ENCODE measurements at places on chromosomes 2 and 18.

DNA sequence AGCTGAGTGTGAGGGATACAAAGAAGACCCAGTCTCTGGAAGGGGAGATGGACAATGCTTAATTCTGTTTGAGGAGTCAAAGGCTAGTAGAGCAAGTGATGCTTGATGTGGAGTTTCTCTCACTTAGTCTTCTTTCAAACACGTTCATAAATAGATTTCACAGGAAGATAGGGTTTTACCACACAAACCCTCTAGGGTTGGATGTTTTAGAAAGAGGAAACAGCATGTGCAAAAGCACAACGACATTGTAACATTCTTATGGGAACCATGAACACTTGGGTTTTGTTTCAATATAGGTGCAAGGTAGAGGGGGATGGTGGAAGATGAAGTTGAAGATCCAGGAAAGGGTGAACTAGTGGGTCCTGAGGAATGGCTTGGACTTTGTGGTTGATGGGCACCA, 10.8 kb upstream of the EFEMP1 start:
- no peak for DNase-seq

DNA sequence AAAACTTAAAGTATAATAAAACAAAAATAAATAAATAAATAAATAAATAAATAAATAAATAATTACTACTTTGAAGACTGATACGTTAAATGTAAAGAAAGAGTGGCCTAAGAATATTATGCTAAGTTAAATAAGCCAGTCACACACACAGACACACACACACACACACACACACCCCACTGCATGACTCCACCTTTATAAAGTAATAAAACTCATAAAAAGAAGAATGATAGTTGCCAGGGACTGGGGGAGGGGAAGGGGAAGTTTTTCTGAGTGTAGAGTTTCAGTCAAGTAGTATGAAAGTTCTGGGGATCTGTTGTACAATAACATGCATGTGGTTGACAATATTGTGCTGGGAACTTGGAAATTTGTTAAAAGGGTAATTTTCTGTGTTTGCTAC, 1237.5 kb upstream of the GYPC start:
- no peak for DNase-seq

DNA sequence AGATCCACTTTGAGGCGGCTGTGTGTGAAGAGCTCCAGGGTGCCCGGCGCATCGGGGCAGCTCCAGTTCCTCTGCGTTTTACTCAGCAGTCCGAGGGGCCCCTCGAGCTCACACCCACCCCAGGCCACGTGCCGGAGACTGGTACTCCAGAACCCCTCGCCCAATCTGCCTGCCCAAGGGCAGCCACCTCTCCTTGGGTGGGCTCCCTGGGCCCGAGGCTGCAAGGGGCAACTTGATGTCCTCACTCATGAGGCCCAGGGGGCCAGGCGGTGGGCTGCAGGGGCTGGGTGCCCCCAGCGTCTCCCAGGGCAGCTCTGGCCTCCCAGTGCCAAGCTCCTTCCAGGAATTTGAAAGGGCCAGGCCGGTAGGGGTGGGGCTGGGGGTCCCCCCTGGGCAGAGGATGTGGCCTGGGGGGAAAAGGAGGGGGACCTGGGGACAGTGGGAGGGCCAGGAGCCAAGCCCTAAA, 16.7 kb downstream of the RAMP1 start:
- no peak for DNase-seq

DNA sequence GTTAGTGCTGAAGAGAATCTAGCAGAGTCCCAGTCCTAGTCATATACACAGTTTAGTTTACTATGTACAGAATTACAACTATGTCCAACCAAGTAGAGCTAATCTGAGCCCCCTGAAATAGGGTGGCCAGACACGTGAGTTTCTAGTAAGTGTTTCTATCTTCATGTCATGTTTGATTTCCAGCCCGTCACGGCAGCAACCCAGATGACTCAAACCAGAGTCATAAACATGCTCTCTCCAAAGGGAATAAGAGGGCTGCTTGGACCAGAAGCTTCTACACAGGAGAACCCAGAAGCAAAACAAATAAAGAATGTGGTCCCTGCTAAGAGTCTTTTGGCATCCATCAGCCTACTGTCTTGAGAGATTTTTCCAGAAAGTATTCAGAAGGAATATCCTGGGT, 64.9 kb upstream of the WIPF1 start:
- DNase-seq, result no peak

DNA sequence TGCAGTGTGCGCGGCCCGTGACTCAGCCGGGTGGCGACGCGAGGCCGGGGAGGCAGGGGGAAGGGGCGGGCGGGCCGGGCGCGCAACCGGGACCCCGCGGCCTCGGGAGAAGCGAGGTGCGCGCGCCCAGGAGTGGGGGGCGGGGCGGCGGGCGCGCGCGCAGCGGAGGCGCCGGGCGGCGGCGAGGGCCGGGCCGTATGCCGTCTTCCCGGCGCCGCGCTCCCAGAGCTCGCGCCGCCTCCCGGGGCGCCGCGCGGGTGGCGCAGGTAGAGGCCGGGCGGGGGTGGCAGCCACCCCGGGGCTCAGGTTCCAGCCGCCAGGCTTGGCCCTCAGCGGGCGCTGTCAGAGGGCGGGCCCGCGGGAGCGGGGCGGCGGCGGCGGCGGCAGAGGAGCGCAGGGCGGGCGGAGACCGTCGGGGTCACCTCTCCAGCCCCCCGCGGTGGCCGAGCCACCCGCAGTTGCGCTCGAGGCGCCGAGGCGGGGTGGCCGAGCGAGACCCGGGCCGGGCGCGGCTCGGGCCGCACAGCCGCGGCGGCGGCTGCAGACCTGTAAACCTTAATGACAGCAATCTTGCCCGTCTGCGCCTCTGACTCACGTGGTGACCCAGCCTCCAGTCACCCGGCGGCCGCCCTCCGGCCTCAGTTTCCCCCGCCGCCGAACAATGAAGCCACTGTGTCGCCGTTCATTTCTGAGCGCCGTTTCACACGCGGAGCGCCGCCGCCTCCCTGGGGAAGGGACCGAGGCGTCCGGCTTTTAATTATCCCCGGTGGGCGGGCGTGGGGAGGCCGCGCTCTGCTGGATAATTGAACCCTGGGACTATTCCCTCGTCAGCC, 25.3 kb upstream of the SMAD7 start:
- DNase-seq, result peak; percentile 8

DNA sequence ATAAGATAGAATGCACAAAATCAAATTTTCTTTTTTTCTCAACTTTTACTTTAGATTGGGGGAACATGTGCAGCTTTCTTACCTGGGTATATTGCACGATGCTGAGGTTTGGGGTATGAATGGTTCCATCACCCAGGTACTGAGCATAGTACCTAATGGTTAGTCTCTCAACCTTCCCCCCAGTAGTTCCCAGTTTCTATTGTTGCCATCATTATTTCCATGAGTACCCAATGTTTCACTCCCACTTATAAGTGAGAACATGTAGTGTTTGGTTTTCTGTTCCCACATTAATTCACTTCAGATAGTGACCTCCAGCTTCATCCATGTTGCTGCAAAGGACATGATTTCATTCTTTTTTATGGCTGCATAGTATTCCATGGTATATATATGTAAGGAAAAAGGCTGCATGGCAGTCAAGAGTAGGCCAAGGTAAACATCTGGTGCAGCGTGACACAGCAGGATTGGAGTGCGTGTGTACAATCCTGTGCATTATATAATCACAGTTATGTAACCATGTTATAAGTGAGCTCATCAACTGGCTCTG, 10.5 kb upstream of the C2orf42 start:
- DNase-seq, result no peak

DNA sequence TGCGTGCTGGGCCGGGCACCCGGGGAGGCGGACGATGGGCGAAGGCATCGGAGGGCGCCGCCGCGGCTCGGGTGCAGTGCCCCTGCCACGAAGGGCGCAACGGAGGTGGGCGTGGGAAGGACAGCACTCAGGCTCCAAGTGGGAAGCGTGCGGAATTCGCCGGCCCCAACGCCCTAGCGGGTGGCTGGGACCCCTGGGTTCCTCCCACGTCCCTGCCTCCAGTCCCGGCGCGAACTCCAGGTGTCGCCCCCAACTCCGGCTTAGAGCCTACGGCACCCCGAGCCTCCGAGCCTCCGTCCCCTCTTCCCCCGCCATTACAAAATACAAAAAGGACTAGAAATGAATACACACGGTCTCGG, 1.3 kb downstream of the CYP27C1 start:
- DNase-seq, result no peak

GRCh38 chr2:145186303-145186702, 666.4 kb upstream of the ZEB2 start:
- no peak for DNase-seq

DNA sequence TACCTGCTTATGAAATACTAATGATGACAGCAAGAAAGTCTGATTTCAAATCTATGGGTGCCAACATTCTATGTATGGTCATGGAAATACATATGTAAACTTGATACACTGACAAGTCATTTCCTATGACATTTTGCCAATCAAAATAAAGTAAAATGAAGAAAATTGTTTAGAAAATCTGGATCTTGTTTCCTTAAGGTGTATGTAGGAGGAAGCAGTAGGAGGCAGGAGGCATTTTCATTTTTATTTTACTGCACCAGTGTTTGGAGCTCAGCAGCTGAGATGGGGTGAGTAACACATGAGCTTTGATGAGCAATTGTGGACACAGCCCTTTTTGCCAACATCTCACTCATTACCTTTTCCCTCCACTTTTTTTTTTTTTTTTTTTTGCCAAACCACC, 167.0 kb downstream of the AFF3 start:
- no peak for DNase-seq

DNA sequence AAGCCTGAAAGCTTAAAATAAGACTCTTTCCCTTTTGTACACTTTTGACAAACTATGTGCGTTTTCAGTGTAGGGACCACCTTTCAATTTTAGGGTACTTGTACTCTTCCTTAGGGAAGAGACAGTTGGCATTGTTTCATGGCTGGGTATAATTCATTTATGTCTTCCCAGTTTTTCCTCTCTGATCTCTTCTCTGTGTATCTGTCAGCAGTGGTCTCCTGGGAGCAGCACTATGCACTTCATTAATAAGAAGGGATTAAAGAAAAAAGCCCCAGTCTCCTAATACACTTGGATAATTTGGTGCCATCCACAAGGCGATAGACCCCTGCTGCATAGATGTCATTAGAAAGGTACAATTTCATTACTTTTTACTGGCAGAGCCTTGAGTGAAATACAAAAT, 12.1 kb downstream of the AQP4 start:
- DNase-seq, result no peak

DNA sequence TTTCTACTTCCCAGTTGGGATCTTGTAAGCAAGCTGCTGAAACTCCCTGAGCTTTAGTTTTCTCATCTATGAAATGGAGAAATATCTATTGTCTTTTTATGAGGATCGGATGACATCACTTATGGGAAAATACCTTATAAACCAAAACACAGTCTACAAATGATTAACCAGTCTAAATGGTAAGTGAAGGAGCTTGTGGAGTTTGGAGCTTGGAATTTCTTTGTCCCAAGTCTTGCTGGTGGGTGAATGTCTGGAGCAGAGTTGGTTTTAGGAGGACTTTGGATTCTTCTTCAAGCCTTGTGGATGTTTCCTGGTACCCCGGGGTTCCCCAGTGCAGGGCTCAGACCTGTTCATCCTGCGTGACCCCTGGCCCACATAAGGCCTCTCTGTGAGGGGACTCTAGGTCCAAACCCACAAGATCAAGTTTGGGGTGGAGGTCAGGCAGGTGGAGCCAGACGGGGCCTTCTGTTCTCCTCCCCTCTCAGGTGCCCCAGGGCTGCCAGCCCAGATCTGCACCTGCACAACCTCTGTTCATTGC, 43.2 kb downstream of the FOSL2 start:
- DNase-seq, result no peak

DNA sequence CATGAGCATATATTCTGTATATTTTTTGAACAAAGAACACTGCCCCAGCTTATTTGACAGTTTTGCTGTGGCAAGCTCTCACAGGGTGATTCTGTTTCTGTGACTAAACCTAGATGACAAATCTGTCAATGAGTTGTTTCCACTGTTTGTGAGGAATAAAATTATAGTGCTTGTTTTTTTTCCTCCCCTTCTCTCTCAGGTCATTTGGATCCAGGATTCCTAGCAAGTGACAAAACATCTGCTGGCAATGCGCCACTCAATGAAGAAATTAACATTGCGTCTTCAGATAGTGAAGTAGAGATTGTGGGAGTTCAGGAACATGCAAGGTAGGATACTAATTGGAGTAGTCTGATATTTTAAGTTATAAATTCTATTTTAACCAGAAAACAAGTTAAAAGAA, 149.3 kb downstream of the HAUS1 start:
- DNase-seq, result no peak

DNA sequence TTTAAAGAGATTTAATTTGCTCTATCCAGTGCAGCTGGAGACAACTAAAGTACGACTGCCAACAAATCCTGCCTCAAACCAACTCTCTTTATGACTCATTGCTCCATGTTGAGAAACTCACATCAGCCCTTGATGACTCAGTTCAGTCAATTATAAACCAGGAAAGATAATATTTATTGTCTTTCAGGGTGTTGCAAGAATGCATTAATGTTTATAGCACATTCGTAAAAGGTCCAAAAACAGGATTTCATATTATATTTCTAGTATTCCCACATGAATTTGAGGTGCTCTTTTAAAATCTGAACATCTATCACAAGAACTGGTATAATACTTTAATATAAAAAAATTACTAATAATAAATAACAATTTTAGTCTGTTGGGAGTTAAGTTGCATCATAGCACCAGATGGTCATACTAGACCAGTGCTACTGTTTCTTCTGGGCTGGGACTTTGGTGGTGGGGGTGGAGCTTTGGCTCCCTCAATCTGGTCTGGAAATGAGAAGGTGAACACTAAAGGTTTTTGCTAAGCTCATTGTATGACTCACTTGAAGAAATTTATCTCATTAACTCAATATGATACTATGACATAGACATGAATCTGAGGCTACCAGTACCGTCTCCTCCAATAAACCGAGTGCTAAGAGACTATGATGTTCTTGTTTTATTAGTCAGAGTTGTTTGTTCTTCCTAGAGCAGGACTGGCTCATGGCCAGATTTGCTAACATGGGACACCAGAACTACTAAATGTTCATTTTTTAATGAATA, 26.6 kb upstream of the MAP3K20 start:
- peak; percentile 12 for DNase-seq

DNA sequence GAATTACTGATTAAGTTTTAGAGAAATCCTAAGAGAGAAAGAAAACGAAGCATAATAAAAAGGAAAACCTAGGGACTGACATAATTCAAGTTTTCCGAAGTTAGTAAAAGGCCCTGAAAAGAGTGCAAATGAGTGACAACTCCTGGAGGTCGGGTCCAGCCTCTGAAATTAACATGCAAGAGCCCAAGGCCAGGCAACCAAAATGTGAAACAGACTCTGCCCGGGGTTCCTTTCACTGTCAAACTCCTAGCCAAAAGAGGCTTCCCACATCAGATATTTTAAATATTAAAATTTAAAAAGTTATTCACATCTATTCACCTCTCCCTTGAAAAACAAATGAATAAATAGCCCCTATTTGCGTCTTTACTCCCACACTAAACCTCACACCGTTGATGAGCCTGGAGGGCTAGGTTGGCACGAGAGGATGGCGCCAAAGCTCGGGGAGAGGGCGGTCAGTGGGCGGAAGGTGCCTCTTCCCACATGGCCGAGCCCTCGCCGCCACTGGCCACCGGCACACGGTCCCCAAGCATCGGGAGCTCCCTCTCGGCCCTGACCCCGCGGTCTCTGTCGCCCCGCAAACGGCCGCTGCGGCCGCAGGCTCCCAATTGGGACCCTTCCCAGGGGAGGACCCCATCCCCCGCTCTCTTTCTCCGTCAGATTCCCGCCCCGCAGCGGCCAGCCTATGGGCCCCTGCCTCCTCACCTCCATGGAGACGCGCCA, 630 bp downstream of the PPM1G start:
- no peak for DNase-seq

Measured in GOT3 (cell line).